NCI-H2029 treated with DMSO at 0.1 percent for 48 hours (cell line): ENCODE measurements at places on chromosomes 5 and 9.

DNA sequence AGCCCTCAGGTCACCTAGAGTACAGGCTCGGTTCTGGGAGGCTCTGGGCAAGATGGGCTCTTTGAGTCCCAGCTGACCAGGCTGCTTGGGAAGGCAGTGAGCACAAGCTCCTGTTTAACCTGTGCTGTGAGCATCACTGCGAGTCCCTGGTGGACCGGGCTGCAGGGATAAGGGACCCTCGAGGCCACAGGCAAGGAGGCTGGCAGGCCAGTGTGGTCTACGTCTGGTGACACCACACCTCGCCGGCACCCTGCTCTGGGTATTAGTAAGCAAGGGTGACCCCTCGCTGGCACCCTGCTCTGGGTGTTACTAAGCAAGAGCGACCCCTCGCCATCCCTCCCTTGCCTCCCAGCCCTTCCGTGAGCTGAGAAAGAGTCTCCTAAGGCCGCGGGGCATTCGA is 125.9 kb upstream of the FOXD4L5 start:
- DNase-seq: no peak

- DNase-seq: no peak
Observed at GRCh38 chr5:81779916-81780266, 29.0 kb upstream of the SSBP2 start.

- DNase-seq: no peak
Observed at GRCh38 chr5:89168766-89169165, 285.8 kb upstream of the MEF2C start.

DNA sequence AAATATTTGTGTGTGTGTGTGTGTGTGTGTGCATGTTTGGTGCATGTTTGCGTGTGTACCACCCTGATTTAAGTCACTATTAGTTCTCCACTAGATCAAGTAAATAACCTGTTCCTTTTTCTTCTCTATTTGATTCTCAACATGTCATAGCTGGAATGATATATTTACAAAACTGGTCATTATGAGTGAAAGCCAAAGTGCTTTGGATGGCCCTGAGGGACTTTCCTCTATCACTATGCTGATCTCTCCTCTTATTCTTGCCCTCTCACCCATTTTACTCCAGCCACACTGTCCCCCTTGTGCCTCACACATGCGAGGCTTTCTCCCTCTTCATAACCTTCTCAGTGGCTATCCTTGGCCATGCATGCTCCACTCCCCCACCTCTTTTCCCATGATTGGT is 144.6 kb upstream of the NMUR2 start:
- no peak for DNase-seq

DNA sequence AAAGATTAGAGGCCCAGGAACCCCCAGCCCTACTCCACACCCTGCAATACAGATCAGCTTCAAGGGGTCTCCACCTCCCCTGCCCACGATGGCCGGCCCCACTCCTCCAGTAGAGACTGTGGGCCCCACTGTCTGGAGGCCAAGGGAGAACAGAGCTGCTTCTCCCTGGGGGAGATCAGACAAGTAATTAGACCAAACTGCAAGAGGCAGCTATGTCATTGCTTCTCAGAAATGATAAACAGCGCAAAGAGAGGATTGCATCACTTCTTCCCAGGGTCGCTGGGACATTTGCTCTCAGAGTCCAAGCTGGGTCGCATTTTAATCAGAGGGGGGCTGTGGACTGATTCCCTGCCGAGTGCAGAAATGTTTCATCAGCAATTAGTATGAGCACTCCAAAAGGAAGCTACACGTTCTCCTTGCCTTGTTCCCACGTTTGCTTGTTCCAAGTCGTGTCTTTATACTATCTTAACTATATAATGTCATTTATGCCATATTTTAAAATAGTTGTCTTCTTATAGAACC is 59.9 kb downstream of the ROPN1L start:
- DNase-seq: no peak
